DND-41 (cell line): ENCODE measurements at places on chromosomes 1 and 21.
A peak's percentile ranks its signal among the peaks of the same experiment; 100 is the strongest.

- no peak for DNase-seq
These were observed 158.8 kb downstream of the C1orf21 start for GRCh38 chr1:184545601-184546000.

GRCh38 chr1:219000631-219001030, 173.0 kb upstream of the LYPLAL1 start:
- DNase-seq: no peak

GRCh38 chr1:207840380-207840779, 70.5 kb downstream of the CD34 start:
- DNase-seq: no peak

GRCh38 chr1:189312499-189312898, 1165.2 kb downstream of the BRINP3 start:
- DNase-seq: no peak

- DNase-seq: no peak
These were observed 92.7 kb downstream of the MAB21L3 start for GRCh38 chr1:116203920-116204319.

- peak; percentile 51 for DNase-seq
These were observed at the start of gene PCP4 for GRCh38 chr21:39867198-39867650. TSS of gene PCP4 (plus strand) at chr21:39867438. CDS start at chr21:39867502, 64 bp downstream.

DNA sequence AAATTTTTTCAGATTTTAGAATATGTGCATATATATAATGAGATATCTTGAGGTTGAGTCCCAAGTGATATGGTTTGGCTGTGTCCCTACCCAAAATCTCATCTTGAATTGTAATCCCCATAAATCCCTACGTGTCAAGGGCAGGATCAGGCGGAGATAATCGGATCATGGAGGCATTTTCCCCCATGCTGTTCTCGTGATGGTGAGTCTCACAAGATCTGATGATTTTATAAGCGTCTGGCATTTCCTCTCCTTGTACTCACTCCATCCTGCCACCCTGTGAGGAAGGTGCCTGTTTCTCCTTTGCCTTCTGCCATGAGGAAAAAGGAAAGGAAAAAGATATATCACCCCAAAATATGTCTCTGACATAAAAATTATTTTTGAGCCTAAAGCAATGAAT, 64.6 kb downstream of the TOR3A start:
- DNase-seq: no peak

- no peak for DNase-seq
These were observed 550.9 kb downstream of the SMYD3 start for GRCh38 chr1:245956225-245956624.
